ENCODE measurements at places on chromosomes 7 and 10.

DNA sequence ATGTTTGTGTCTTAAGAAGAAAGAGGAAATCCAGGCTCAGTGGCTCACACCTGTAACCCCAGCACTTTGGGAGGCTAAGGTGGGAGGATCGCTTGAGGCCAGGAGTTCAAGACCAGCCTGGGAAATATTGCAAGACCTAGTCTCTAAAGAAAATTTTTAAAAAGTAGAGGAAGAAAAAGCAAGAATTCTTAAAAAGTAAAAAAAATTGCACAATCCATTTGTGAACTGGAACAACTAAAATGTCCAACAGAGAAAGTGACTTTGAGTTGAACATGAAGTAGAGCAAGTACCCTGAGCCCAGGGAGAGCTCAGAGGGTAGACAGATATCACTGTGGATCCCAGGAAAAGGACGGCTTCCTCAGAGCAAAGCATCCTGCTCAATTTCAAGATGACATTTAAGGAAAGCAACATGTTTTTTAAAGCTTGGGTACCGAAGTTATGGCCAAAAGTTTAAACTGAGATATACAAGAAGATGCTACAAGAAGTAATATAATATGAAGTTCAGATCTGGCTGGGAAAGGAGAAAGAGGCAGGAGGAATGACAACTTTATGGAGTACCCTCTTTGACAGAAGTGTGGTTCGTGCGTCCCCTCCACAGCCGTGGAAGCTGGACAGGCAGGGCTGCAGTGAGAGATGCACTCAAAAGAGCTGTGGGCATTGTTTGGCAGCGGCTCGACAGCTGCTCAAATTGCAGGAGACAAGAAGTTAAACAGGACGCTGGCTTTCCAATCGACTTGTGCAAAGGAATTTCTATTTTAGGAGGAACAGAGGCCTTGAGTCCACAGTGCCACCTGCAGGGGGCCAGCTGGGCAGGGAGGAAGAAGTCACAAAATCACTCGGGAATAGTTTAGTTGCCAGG, 201.3 kb downstream of the JCAD start:
- no peak for DNase-seq

- DNase-seq = no peak
Observed at GRCh38 chr10:17588420-17588819, 28.8 kb downstream of the HACD1 start.

DNA sequence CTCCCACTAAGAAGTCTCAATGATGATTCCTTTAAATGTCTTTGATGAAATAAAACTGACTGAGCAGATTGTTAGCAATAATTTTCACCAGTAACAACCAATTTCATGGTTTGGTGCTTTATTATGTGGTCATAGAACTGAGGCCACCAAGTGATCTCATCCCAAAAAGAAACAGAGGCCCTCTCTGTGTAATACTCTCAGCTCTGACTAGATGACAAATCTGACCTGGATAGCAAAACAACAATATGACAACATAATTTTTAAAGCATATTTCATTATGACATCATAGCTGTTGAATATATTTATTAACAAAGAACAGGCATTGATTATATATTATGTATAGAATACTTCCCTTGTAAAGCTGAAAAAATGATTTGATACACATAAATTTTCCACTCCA, 5.9 kb downstream of the SEMA3E start:
- DNase-seq = no peak

- DNase-seq = no peak
Observed at GRCh38 chr10:78808286-78808685, 260.5 kb upstream of the ZMIZ1 start.

- no peak for DNase-seq
Observed at GRCh38 chr7:13240349-13240748, 552.9 kb downstream of the ARL4A start.

- no peak for DNase-seq
Observed at GRCh38 chr10:79380125-79380945, 33.1 kb downstream of the PPIF start.
